ENCODE measurements at places on chromosomes 6 and 20.

DNA sequence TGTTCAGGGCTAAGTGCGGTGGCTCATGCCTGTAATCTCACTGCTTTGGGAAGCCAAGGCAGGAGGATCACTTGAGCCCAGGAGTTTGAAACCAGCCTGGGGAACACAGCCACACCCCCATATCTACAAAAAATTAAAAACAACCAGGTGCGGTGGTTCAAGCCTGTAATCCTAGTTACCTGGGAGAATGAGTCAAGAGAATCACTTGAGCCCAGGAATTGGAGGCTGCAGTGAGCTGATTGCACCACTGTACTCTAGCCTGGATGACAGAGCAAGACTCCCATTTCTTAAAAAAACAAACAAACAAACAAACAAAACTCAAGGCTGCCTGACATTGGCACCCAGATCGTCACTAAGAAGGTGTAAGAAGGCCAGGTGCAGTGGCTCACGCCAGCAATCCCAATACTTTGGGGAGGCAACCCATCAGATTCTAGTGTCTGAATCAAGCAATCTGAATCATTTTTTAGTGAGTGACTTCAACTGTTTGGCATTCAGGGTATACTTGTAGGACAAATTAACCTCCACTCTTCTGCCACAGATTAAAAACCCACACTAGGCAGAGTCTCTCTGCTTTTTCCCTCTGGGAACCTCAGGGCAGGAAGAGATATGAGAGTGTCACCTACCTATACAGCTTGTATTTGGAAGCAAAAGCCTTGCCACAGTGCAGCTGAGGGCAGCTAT lies 6.1 kb downstream of the PLAGL2 start:
- peak; percentile 22 for DNase-seq

- no peak for DNase-seq
These were observed 156.1 kb upstream of the LRFN2 start for GRCh38 chr6:40743226-40743625.

DNA sequence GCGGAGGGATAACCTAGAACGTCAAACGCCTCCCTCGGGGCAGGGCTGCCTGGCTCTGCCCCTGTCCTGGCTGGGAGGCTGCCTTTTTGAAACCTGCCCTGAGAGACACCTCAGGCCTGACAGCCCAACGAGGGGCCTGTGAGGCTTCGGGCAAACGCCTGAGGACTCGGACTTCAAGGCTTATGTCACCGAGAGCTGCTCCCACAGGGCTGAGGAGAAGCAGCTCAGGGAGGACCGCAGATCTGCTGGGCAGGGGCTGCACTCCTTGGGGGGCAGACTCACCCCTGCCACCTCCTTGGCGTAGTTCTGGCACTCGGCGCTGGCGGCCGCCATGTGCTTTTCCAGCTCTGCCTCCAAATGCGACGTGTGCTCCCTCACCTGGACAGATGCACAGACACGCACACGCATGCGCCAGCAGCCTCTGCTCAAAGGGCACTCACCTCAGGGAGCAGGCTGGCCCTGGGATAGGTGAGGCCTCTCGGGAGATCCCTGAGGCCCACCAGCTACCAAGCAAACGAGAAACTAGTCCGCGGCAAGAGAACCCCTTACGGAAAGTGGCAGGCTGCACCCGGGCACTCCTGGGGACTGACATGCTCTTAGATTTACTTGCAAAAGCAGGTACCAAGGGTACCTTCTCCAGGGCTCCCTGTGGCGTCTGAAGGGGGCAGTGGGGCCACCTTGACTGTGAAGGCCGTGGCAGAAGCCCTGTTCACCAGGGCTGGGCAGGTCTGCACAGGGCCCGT lies 49.6 kb downstream of the DSTN start:
- DNase-seq, result no peak

- no peak for DNase-seq
These were observed 156.9 kb upstream of the BEND3 start for GRCh38 chr6:107272246-107272645.

GRCh38 chr6:31354158-31354863 lies 2.7 kb downstream of the HLA-B start:
- no peak for DNase-seq

DNA sequence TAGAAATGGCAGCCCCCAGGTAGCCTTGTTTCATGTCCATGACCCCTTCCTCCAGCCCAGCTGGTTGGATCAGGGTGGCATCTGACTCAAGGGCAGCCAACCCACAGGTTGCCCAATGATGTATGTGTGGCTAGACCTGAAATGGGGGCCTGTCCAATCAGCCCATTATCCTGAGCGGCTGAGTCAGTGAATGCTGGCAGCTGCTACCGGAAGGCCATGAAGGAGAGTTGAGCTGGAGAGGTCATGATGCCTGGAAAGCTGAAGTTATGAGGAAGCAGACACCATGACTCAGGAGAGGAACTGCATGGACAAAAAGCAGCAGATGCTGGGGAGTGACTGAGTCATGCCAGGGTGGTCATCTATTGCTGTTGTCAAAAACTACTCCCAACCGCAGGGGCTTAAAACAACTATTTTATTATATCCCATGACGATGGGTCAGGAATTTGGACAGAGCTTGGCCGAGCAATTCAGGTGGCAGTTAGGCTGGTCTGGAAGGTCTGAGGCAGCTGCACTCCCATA lies 67.3 kb downstream of the MDGA1 start:
- peak; percentile 98 for DNase-seq

- DNase-seq, result no peak
These were observed 259.7 kb downstream of the HDGFL1 start for GRCh38 chr6:22829070-22829469.

DNA sequence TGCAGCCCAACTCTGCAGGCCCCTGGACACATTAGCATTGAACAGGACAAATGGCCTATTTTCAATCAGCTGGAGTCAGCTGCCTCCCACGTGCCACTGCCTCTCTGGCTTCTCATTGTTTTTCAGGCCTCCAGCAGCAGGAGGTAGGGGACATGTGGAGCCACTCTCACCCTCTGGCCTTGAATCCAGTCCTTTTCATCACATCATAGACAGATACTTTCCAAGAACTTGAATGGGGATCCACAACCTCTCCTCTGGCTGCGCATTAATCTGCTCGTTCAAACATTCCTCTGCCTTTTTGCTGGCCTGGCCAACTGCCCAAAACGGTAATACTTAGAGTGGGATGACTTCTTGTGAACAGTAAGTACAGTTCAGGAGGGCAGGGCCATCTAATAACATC lies 592.3 kb downstream of the PKHD1 start:
- no peak for DNase-seq

- no peak for DNase-seq
These were observed 28.5 kb downstream of the CDC5L start for GRCh38 chr6:44415873-44416502.

GRCh38 chr6:37515712-37516075 lies 16.0 kb upstream of the CCDC167 start:
- DNase-seq, result no peak

DNA sequence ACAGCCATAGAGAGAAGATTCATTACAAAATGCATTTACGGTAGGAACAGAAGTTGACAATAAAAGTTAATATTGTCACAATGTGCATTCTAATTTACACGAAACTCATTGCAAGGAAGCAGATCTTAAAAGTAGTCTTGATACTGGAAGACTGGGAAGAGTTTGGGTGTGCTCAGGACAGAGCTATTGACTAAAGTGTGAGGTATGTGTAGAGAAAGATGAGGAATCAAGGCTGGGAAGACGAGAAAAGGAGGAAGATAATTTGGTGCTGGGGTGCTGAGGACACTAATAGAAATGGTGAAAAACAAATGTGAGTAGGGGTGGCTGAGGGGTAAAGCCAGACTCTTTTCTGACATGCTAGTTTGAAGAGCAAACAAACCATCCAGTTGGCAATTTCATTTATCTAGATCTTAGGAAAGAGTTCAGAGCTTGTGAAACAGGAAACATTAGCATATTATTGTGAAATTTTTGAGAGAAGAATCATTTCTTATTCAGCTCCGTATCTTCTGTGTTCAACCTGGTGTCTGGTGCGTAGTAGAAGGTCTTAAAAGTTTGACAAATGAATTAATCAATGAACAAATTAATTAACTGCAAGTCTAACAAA lies 72.7 kb downstream of the ELOVL4 start:
- no peak for DNase-seq

- DNase-seq, result no peak
These were observed 65.7 kb upstream of the PTGIS start for GRCh38 chr20:49633643-49634042.

DNA sequence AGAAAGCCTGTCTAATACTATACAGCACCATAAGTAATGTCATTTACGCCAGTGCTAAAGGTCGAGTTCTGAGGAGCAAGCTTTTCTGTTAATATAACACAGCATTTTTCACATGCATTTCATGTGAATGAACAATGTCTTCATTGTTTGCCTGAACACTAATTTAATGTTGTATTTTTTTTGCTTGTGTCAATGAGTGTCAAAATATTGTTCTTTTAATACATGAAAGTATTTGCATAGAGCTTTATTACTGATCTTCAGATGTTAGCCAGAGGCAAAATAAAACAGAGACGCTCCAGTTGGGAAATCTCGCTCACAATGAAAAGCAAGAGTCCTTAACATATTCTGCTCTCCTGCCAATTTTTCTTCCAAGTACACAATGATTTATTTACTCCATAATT lies 151.8 kb downstream of the FOXC1 start:
- DNase-seq, result no peak

DNA sequence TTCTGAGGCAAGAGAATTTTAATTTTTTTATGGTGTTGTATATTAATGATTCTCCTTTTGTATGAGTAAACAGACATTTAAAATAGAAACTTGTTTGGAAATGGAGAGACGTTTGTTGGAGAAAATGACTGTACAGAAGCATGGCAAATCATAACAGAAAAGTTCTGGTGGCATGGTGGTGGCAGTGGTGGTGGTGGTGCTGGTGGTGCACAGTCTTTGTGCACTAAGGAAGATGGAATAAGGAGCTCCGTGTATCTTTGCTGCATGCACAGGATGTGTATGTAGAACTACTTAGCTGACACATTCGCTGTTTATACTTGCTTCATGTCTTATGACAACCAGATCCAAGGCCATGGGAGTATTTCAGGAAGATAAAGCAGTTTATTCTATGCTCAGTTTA lies 294.9 kb downstream of the UTRN start:
- DNase-seq, result no peak

DNA sequence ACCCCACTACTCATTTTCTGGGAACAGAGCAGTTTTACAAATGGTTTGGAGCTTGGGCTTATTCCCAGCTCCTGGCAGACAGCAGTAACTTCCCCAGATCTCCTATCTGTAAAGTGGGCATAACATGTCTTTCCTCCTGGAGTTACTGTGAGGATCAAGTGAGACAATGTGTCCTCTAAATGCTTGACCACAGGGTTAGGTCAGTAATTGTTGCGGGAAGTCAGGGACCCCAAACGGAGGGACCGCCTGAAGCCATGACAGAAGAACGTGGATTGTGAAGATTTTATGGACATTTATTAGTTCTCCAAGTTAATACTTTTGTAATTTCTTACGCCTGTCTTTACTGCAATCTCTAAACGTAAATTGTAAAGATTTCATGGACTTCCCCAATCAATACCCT lies 15.3 kb upstream of the ZNFX1 start:
- no peak for DNase-seq

DNA sequence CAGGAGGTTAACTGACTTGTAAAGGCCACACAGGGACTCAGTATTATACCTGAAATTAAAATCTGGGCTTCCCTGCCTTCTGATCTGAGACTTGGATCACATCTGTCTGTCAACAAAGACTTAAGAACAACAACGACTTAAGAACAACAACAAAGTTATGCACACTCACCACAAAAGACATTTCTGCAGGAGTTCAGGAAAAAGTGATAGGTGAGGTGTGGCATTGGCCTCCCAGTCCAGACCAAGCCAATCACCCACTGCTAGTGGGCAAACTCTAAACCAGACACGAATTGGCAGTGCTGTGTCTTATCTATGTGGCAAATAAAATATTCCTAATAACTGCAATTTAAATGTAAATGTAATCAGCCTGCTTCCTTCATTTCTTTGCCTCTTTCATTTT lies 61.3 kb downstream of the PRDM1 start:
- DNase-seq, result no peak

DNA sequence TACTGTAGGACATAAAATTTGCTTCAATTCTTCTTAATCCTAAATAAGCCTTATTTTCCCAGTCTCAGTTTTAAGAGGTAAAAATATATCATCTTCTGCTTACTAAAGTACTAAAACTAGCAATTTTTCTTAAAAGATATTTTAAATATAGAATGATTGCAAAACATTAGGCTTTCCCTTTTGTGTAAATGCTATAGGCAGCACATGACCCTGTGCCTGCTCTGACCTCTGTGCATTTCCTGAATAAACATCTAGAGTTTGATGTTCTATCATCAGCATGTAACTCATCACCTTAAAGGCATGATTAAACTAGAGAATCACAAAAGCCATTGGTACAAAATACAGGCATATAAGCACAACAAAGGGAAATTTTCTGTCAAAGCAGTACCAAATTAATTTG lies 422.7 kb downstream of the TFAP2B start:
- DNase-seq, result no peak

DNA sequence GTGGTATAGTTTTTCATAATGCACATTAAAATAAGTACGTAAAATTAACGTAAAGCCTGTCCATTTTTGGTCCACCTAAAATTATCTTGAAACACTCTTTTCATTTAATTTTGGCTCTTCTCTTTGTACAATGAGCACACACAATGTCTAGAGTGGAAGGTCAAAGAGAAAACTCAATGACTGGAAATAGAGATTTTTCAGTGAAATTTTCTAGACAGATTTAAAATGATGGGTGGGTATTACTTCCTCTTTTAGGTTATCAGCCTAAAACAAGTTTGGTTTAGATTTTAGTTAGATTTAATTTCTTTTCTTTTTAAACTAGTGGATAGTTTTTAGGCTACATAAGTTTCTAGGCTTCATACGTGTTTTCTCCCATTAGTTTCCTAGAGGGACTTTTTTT lies 24.9 kb downstream of the DSE start:
- no peak for DNase-seq

DNA sequence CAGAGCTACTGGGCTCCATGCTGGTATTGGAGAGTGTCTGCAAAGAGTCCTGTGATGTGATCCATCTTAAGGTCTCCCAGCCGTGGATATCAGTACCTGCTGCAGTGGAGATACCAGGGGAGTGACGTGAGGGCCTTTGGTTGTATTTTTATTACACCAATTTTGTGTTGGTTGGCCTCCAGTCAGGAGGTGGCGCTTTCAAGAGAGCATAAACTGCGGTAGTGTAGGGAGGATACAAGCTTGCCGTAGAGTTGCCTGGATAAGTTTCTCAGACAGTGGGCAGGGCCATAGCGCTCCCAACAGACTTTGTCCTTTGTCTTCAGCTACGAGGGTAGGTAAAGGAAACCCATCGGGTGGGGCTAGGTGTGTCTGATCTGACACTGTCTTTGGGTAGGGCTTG lies 113.0 kb upstream of the CEP162 start:
- no peak for DNase-seq

- no peak for DNase-seq
These were observed 219.8 kb downstream of the ZDHHC14 start for GRCh38 chr6:157600807-157601206.

DNA sequence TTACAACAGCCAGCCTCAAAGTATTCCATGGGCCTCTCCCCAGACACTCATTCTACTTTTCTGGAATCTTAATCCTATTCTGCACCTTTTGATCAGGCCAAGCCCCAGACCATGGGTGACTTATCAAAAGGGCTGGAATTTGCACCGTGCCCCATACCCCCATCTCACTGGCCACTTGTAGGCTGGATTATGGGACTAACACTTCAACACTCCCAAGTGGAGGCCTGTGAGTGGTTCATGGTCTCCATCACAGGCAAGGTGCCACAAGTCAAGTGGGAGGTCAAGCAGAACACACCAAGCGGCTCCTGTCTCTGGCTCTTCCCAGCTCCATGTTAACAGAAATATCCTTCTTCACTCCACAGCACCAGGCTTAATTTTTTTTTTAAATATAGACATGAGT lies 212.3 kb upstream of the HEY2 start:
- no peak for DNase-seq
